Stimulated activated CD8-positive, alpha-beta memory T cell treated with anti-CD3 and anti-CD28 coated beads, Interleukin-15, amount 100 ng/mL, for 24 hours (primary cell): ENCODE measurements at places on chromosomes 2 and 18.

DNA sequence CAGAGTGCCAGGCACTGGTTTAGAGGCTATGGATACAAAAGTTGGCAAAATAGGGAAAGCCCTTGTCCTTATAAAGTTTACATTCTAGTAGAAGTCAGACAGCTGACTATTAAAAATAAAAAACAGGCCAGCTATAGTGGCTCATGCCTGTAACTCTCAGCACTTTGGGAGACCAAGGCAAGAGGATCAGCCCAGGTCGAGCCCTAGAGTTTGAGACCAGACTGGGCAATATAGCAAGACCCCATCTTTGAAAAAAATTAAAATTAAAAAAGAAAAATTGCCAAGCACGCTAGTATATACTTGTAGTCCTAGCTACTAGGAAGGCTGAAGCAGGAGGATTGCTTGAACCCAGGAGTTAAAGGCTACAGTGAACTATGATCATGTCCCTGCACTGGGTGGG is 12.5 kb downstream of the ERICH2 start:
- no peak for DNase-seq

DNA sequence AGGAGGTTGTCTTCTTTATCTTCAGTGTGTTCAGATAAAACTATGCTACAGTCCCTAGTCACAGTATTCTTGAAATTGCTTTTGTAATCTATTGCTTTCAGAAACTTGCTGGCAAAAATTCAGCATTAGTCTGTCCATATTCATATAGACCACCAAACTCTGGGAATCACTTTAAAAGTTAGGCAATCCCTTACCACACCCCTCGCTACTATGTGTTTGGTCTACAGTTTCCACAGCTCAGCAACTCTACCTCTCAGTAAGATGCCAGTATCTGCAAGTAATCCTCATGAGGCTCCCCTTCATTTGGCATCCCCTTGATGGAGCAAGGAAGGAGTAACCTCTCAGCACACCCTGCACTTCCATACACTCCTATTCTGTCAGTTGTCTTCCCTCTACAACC is 1706.6 kb upstream of the CELF4 start:
- no peak for DNase-seq

- no peak for DNase-seq
These were observed 56.3 kb upstream of the UBXN4 start for GRCh38 chr2:135685361-135685760.

GRCh38 chr18:7855671-7856070 is 288.6 kb downstream of the PTPRM start:
- DNase-seq: no peak

DNA sequence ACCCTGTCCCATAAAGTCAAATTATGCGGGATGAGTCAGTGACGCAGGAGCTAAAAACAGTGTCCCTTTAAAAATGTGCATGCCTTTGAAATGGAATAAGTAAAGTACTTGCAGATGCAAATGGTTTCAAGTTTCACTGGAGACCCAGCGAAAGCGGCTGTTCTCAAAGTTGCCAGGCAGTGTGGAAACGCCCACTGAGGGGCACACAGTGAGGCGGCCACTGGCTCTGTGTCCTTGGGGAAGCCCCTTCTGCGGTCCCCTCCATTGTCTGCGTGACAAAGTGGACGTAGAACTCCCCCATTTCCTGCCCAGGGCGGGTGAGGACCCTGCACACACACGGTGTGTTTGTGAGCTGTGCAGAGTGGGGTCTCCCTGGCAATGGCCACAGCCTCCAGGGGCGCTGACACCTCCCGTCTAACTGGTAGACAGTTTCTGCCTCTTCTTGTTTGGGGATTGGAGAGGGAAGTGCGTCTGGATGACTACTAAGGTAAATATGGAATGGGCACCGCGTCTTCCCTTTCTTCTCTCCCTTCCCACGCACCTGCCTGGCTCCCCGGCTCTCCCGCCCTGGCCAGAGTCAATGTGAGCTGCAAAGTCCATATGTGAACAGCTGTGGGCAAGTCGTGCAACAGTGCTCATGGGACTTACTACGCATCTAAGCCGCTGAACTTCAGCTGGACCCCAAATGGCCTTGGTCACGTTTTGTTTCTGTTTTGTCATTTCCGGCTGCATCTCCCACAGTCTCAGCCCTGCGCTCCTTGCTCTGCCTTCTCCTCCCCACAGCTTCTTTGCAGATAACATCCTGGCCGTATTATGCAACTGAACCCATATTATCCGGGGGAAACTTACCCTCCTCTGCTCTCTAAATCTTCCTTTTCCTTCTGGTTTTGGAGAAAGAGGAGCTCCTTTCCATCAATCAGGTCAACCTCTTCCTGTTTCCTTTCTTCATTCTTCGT is 33.7 kb upstream of the ZNF516 start:
- no peak for DNase-seq

- no peak for DNase-seq
These were observed 298.4 kb downstream of the LPIN1 start for GRCh38 chr2:12044857-12045256.

GRCh38 chr2:98480598-98480997 is 35.9 kb downstream of the INPP4A start:
- no peak for DNase-seq

- DNase-seq: no peak
These were observed 86.9 kb downstream of the SH3YL1 start for GRCh38 chr2:176917-177316.

GRCh38 chr2:47798631-47799030 is 15.7 kb downstream of the MSH6 start:
- DNase-seq: no peak

- DNase-seq: no peak
These were observed 38.6 kb upstream of the SH3BP4 start for GRCh38 chr2:234913208-234913626.

GRCh38 chr2:88903749-88904353 is 212.4 kb downstream of the RPIA start:
- DNase-seq: no peak

DNA sequence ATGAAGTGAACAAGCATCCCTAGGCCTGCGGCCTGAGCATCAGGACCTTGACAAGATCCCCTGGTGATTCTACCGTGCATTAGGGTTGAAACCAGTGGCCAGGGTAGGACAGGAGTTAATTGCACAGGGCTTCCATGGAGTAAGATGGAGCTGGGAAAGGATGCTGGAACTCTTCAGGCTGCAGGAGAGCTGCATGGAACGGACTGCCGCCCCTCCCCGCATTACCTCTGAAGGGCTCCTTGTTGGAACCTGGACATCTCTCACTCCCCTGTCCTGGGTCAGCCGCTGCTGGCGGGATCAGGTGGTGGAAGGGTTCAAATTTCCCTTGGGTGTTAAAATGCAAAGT is 156.6 kb upstream of the ID2 start:
- DNase-seq: no peak

DNA sequence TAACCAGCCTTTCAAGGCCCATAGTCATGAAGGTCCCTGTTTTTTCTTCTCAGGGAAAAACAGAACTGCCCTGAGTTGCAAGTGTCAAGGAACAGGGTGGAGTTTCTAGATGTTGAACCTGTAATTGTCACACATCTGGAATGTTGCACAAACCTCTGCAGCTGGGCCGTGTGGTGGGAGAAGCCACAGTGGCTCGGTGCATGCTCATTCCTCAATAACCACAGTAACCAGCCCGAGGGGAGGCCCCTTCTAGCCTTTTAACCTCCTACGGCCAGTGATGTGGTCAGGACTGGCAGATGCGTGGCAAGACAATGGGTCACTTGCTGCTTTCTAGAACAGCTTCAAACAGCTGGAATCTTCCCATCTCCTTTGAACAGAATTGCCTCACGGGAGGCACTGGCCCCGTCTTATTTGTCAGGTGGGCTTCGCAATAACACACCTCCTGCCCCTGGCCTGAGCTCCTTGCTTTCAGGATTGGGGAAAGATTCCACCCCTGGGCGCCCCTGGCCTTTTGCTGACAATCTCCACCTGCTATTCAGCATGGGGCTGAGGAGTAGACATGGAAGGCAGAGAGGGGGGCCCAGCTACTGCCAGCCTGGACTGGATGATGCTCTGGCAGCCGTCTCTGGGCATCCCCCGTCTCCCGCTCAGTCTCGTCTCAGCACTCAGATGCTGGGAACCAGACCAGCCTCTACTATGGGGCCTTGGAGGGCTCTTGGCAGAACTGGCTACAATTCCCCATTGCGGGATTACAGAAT is 102.9 kb downstream of the KLHL29 start:
- DNase-seq: no peak

DNA sequence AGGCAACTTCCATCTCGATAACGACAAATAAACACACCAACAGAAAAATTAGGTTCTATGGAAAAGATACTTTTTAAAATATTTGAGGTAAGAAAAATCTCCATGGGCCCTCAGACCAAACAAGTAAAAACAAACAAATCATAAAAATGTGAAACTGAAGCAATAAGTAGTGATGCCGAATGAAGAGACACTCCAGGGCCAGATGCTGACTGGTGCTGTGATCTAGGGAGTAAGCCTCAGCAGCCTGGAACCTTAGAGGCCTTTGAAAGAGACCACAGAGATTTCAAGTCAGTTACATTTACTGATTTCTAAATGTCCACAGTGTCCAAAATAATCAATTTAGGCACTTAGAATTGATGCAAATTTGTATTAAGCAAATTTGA is 1144.7 kb downstream of the CNTNAP5 start:
- DNase-seq: no peak

GRCh38 chr2:196808083-196808665 is 981 bp downstream of the C2orf66 start:
- no peak for DNase-seq

DNA sequence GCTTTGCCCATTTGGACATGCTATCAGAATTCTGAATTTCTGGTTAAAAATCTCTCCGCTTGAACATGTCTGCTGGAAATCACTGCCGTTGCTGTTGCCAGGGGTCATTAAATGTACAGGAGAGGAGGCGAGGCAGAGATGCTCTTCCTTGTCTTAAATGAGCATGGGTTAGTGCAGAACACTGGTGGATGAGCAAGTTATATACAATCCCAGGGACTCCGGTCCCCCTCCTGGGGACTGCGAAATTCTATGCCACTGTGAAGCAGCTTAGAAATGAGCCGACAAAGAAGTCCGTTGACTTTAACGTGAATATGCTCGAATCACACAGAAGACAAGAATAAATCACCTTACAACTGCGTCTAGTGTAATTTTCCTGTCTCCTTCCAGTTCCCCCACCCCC is 95.1 kb upstream of the KLHL14 start:
- DNase-seq: no peak

DNA sequence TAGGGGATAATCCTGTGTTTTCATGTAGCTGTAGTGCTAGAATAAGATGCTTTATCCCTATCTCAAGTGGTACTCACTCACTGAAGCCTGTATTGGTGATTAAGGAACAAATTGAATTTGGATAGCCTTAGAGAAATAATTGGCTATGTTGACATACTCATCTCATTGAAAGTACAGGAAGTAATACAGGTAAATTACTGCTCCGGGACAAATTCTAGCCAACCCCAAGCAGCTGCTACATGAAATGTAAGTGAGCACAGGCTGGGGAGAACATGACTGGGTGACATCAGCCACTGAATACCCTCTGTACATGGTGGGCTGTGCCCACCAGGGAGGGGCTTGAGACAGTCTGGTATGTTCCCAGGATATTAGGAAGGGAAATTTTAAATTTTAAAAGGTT is 188.4 kb upstream of the RASGRP3 start:
- no peak for DNase-seq

GRCh38 chr2:64124571-64124970 is 19.6 kb downstream of the PELI1 start:
- no peak for DNase-seq

DNA sequence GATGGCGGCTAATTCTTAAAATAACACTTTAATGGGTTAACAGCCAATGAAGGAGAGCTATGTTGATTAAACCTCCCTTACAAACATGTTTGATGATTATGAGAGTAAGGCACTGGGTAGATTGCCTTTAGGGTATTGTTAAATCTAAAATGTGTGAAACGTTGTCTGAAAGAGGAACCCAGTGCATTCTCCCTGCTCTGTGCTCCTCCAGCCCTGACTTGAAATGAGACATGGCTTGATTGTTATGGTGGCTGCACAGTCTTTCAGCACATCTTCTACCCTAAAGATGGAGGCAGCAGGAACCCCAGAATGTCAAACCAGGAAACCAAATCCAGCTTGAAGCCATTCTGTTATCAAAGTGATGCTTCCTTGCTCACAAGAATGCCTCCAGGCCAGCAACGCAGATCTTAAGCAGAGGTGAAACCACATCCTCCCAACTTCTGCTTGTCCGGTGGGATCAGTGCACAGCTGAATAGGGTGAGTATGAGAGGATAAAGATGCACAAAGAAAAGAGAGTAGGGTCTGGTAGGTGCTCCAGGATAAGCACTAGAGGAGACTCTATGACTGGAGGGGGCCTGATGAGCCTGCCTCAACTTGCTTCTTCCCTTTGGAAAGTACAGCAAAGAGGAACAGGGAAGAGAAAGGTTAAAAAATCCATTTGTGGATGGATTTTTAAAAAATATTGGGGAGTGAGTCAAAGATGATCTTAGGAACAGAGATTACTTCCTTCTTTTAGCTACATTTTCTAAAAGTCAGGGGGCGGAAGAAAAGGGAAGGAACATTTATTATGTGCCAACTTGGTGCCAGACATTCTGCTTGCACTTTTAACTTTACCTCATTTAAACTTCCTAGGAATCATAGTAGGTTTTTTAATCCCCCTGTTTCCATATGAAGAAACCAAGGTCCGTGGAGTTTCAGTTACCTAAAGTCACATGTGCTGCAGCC is 523.0 kb downstream of the TXNL1 start:
- DNase-seq: no peak

- DNase-seq: no peak
These were observed 148.1 kb upstream of the RPRM start for GRCh38 chr2:153626676-153627075.

GRCh38 chr18:10308154-10308553 is 146.3 kb upstream of the APCDD1 start:
- DNase-seq: no peak
